ENCODE measurements at places on chromosomes 1 and 21.

DNA sequence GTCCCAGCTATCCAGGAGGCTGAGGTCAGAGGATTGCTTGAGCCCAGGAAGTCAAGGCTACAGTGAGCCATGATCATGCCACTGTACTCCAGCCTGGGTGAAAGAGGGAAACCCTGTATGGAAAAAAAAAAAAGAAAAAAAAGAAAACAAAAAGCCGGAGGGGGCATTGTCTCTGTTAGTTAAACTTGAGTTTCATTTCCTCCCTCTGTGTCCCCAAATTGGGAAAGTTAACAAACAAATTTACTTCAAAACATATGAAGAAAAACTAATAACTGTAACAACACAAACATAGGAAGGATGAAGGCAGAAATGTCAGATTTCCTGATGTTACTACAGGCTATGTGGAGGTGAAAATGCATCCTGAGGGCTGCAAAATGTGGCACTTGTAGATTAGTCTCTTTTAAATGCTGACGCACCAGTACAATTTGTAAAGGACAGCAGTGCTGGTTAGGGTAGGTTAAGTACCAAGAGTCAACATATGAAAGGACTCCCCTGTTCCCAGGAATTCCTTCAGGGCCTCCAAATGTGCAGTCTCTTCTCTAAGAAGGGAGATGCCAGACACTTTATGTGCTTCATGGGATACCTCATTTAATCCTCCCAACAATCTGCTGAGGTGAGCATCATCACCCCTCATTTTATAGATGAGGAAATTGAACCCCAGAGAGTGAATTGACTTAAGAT, 52.9 kb downstream of the DEGS1 start:
- DNase-seq, result no peak

DNA sequence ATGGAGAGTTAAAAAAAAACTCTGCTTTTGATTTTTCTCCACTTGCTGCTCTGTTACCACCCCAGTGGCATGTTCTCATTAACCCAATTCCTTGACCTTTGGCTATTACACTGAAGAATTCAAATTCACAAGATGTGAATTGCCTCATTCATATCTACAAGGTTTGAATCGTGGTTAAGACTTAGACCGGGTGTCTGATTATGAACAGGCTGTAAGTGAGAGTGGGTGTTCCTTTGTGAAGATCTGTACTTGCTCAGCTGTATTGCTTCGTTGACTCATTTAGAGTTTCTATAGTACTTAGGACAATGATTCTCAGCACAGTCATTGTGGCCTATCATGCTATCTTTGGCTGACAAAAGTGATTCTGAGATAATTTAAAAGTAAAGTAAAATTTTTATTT, 36.4 kb downstream of the DNM3 start:
- no peak for DNase-seq

DNA sequence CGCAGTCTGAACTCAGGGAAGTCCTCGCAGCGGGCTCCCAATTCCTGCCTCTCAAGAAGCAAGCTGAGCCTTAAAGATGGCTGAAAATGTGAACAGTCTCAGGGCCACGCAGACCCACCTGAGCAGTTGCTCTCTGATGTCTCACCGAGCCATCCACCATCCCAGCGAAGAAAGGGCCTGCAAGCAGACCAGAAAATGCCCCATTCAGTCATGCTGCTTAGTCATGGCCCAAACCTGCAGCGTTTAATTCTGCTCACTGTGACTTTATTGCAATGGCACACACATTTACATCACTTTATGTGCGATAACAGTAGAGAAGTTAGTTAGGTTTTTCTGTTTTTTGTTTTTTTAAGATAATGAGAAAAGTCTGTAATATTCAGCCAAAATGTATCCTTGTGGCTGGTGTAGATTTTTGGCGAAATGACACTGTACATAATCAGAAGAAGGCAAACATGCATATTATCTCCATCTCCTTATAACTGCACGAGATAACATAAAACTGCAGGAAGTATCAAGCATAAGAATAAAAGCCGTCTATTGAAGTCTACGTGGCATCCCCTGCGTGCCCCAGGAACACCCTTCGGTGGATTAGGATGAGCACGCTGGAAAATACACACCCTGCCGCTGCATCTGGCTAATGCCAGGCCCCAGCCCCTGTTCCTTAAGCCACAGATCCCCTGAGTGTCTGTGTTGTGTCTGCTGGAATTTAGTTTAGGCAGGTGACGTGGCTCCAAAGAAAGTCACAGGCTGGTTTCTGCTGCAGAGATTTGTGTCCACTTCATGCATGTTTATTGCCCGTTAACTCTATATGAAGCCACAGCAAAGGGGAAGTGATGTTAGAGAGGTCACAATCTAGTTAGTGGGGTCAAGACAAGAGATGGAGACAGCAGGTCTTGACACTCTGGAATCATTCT, 119.8 kb upstream of the IRF2BP2 start:
- DNase-seq, result no peak

GRCh38 chr1:6170742-6171201, 9.3 kb downstream of the CHD5 start:
- no peak for DNase-seq

GRCh38 chr21:32340863-32341848, 42.5 kb downstream of the MRAP start:
- DNase-seq, result no peak

- no peak for DNase-seq
Measured at GRCh38 chr1:53725238-53725689, 13.7 kb downstream of the GLIS1 start.

DNA sequence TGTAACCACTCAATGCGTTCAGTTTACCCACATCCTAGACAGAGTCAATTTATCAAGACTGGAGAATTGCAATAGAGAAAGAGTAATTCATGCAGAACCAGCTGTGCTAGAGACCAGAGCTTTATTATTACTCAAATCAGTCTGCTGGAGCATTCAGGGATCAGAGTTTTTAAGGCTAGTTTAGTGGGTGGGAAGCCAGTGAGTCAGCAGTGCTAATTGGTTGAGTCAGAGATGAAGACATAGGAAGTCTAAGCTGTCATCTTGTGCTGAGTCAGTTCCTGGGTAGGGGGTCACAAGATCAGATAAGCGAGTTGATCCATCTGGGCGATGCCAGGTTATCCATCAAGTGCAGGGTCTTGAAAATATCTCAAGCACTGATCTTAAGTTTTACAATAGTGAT, 499.6 kb downstream of the MRPL39 start:
- no peak for DNase-seq

DNA sequence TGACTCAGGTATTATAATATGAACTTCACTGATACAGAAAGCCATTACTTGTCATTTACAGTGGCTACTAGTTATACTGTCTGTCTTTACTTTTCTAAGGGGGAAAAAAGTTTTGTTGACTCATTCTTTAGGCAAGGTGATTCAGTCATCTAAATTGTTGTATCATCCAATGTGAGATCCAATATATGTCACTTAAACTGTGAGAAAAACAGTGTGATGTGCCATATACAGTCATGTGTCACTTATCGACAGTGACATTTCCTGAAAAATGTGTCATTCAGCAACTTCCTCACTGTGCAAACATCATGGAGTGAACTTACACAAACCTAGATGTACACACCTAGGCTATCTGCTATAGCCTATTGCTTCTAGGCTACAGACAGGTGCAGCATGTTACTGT, 57.6 kb downstream of the KCNK2 start:
- no peak for DNase-seq

GRCh38 chr1:245873883-245874671, 633.0 kb downstream of the SMYD3 start:
- DNase-seq, result no peak
